Activated gamma-delta T cell treated with anti-CD3 and anti-CD28 coated beads, Interleukin-2, amount 50 U/mL, for 16 hours (primary cell): ENCODE measurements at places on chromosomes 1 and 21.

- DNase-seq: no peak
Measured at GRCh38 chr1:212650228-212650627, 41.7 kb downstream of the ATF3 start.

GRCh38 chr1:50332941-50333594 lies 90.2 kb downstream of the DMRTA2 start:
- DNase-seq: no peak

DNA sequence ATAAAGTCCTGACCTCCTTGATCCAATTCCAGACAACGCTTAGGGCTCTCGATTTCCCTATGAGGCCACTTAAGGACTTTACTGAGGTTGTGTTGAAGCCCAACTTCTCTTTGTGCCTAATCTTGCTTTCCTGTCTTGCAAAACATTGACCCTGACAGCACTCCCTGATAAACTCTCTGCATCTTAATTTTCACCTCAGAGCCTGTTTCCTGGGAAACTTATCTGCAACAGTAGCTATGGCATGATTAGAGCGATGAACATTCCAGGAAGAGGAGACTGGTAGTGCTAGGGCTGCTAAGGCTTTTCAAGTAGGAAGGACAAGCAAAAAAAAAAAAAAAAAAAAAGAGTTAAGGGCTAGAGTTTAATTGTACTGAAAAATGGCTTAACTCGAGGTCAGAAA lies 118.9 kb downstream of the RGS21 start:
- no peak for DNase-seq

DNA sequence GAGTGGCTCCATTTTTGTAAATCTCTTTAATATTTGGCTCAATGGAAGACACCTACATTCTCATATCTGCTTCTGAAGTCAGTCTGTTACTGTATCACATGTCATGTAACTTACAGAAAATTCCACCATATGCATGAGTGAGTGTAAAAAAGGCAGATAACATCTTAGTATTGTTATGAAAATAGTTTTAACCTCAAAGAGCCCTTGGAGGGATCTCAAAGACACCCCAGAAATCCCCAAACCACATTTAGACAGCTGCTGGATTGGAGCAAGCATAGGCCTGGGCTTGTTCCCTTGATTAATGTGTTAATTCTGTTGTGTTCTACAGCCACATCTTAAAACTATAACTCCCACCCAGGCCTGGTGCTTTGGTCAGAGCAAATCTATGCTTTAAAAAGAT lies 16.9 kb downstream of the MACO1 start:
- DNase-seq: no peak
